Stimulated activated CD8-positive, alpha-beta memory T cell treated with anti-CD3 and anti-CD28 coated beads, Interleukin-15, amount 100 ng/mL, for 48 hours (primary cell): ENCODE measurements at places on chromosomes 6 and 20.

DNA sequence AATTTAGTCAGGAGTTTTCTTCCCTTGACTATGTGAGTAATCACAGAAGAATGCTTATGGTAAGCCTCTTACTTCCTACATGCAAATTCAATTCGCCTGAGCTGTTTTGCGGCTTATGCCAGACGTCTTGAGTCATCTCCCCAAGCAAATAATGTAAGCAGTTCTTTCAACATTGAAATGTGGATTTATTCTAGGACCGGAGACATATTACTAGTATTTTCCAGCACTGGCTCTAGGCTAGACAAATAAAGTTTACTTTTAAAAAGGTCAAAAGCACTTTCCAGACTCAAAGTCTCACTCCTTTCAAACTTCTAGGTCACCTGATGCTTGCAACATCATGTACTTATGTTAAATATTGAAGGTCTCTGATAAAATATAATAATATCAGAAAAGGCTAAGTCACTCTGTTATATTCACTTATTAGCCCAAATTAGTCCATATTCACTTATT is 38.1 kb upstream of the NOX3 start:
- no peak for DNase-seq

DNA sequence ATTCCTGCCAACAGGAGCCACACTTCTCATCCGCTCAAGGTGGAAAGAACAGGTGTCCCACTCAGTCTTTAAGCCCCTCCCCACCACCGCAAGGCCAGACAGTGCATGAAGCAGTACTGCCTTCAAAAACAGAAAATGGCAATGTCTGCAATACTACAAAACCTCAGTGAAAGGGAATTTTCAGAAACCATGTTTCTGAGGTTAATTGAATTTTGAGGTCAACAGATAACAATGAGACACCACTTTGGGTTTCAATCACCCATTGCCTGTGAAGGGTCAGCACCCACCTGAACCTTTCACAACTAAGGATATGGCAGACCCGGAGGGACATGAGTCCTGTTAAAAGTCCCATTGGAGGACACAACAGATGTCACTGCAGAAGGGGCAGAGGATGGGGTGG is 13.0 kb downstream of the ZC3H12D start:
- DNase-seq: no peak

- no peak for DNase-seq
These were observed 76.4 kb upstream of the BHLHE23 start for GRCh38 chr20:63082939-63083735.

DNA sequence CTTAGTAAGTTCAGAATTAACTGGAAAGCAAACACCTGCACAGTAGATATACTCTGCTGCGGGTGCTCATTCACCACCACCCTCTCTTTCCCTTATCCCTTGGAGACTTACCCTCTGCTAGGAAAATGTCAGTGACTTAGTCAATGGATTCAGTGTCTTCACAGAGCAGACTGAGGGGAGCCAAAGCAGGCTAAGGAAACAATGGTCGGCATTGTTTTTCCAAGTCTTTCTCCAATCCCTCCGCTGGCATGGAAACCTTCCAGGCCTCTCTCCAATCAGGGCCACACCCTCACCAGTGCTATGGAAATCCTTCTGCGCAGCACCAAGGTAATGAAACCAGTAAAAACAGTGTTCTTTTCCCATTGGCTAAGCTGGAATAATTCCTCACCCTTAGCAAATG is 531.2 kb downstream of the TFAP2B start:
- DNase-seq: no peak

DNA sequence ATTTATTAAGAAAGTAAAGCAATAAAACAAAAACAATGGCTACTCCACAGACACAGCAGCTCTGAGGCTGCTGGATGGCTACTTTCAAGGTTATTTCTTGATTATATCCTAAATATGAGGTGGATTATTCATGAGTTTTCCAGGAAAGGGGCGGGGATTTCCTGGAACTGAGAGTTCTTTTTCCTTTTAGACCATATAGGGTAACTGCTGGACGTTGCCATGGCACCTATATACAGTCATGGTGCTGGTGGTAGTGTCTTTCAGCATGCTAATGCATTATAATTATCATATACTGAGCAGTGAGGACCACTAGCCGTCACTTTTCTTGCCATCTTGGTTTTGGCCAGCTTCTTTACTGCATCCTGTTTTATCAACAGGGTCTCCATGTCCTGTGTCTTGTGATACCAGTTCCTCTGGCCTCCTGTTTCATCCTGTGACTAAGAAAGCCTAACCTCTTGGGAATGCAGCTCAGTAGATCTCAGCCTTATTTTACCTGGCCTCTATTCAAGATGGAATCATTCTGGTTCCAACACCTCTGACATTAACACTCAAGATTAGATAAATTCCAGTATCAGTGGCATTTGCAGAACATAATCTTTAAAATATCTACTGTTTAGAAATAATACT is 32.3 kb upstream of the TRDN start:
- no peak for DNase-seq

- DNase-seq: peak; percentile 83
These were observed 108.4 kb downstream of the RTN4IP1 start for GRCh38 chr6:106520711-106521401.

DNA sequence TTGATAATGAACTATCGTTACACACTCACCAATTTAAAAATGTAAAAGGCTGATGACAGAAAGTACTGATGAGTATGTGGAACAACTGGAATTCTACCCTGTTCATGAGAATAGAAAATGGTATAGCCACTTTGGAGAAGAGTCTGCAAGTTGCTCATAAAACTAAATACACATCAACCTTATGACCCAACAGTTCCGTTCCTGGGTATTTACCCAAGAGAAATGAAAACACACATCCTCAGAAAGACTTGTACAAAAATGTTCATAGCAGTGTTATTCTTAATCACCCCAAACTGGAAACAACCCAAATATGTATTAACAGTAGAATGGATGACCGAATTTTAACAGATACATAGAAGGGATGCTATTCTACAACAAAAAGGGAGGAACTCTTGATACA is 145.7 kb upstream of the LRFN2 start:
- no peak for DNase-seq

DNA sequence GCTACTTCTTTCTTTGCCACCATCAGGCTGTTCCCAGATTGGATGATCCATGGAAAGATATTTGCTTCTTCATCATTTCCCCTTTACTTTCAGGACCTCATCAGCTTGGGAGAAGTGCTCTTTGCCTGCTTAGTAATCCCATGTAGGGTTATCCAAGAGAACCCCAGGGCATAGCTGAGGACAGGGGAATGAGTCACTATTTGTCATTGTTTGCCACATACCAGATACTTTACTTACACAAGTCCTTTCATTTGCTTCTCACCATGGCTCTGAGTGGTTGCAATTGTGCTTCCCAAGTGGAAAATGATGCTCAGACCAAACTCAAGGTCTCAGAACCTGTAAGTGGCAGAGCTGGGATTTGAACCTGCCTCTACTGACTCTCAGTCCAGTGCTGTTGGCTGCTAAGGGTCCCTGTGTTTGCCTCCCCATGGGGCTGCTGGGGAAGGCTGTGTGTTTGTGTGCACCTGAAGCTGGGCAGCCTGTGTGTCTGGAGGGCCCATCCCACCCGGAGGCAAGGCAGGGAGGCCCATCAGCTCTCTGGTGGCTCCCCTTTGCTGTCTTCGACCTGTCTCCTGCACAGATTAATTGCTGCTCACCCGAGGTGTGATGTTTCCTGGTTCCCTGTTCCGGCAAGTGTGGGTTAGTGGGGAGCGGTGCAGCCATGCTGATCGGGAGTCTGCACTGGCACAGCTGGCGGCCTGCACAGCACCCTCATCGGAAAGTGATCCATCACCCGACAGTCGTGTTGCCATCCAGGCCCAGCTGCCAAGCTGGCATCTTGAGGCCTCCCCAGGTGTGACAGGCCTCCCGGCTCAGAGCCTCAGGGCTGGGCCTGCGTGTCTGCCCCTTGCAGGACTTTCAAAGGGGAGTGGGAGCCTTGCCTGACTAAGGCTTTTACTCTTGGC is 228.8 kb downstream of the DHX35 start:
- no peak for DNase-seq

DNA sequence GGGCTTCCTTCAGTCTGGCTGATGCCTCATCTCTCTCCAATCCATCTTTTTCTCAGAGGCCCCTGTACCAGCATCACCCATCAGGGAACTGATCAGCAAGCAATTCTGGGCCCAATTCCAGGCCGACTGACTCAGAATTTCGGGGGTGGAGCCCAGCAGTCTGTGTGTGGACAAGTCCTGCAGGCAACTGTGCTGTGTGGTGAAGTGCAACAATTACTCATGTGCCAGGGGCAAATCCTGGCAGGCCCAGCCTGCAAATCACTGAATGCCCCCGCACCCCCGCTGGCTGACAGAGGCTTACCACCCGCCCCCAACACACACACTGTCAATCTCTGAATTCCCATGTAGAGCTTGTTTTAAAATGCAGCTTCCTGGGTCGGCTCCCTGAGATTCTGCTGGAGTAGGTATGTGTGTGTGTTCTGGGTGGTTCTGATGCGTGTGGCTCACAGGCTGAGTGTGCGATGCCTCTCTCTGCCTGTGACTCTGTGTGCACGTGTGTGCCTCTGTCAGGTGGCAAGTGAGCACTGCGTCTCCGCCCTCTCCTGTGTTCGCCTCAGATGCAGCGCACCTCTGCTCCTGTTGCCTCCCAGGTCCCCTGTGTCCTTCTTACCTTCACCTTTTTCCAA is 45.4 kb downstream of the SSR1 start:
- DNase-seq: no peak

- DNase-seq: peak; percentile 46
These were observed 44.2 kb upstream of the SUPT3H start for GRCh38 chr6:45421709-45422502.

DNA sequence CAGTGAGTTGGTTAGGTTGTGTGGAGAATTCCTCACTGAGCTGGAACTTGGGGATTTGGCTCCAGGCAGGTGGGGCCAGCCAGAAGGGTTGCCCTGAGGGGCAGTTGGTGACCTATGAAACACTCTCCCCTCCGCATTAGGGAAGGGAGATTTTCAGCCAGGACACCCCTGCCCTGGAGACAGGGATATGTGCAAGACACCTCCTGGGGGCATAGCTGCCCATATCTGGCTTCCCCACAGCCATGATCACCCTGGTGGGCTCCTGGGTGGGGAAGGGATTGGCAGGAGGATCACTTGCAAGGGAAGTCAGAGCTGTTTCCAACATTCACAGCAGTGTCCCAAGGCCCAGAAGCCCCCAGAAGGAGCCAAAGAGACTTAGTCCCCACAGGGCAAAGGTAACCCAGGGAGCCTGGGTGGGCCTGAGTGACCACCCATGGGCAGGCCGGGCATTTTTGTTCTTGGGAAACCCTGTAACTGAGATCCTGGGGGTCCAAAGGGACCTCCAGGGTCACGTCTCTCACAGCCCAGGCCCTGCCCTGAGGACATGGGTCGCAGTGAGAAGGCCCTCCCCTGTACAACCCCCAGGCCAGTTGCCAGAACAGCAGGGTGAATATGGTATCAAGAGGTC is 145.8 kb downstream of the MRPL14 start:
- DNase-seq: no peak
